ENCODE measurements at places on chromosomes 16 and 17. TPM values are rescaled to one million over a fixed set of nuclear protein-coding genes. Genes with fewer than 3 reads are reported as not detected.
A peak's percentile ranks its signal among the peaks of the same experiment; 100 is the strongest.

Gene TSPAN10
- total RNA-seq = 0.36 TPM

- no peak for DNase-seq
- H3K27ac ChIP-seq = no peak overlapping the region
- H3K36me3 ChIP-seq = no peaks in the 10 kb centered on the region
Measured at GRCh38 chr16:59748531-59748930, 1014.4 kb upstream of the GOT2 start.

DNA sequence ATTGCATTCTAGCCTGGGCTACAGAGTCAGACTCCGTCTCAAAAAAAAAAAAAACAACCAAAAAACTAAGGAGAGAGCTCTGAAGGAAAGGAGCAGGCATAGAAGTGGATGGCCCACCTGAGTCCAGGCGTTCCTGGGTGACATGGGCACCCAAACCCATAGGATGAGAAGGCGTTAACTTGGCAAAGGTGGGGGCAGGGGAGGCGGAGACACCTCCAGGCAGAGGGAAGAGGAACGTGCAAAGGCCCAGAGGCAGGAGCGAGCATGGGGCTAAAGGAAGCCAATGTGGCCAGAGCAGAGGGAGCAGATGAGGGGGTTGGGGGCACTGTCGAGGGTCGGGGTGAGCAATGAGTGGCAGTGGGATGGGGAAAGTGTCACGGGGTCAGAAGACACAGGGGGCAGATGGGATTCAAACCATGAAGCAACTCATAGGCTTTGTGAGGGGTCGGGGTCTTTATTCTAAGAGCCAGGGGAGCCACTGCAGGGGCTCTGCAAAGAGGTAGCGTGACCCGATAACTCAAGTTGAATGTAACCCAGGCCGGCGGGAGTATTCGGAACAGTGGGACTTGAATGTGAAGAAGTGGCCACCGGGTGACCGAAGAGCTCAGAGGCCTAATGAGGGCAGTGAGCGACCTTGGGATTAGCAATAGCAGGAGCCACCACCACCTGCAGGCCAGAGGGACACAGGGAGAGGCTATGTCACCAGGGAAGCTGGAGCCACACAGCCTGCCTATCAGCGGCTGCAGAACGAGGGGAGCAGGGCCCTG, 11.8 kb downstream of the TTYH2 start:
- H3K4me3 ChIP-seq = no peak overlapping the region
- no peak overlapping the region for H3K27ac ChIP-seq

- H3K4me3 ChIP-seq = no peak overlapping the region
- DNase-seq = no peak
- peaks cover 59% of the 10 kb centered on the region for H3K4me1 ChIP-seq
- no peak overlapping the region for H3K27ac ChIP-seq
Measured at GRCh38 chr16:48617711-48618148, 7.8 kb upstream of the N4BP1 start.

- H3K4me1 ChIP-seq = peaks cover 5% of the 10 kb centered on the region
- H3K27me3 ChIP-seq = peaks cover 34% of the 10 kb centered on the region
Measured at GRCh38 chr17:39617446-39618245, 9.1 kb upstream of the PPP1R1B start.

DNA sequence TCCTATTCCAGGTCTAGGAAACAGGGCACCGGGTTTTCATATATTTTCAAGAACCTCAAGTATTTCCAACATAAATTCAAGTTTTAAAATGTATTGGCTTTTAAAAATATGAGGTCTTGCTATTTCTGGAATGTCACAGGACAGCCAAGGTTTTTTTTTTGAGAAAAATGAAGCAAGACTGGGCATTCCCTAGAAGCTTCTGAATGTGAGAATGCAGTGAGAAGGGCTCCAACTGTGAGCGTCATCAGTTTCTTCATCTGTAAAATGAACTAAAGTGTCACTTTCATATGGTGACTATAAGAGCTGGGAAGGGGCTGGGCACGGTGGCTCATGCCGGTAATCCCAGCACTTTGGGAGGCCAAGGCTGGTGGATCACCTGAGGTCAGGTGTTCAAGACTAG, 455.8 kb upstream of the MAF start:
- H3K27ac ChIP-seq = no peak overlapping the region
- H3K4me3 ChIP-seq = no peak overlapping the region
- no peaks in the 10 kb centered on the region for H3K4me1 ChIP-seq
- DNase-seq = no peak

Gene PPP1R1B
- not detected for total RNA-seq

DNA sequence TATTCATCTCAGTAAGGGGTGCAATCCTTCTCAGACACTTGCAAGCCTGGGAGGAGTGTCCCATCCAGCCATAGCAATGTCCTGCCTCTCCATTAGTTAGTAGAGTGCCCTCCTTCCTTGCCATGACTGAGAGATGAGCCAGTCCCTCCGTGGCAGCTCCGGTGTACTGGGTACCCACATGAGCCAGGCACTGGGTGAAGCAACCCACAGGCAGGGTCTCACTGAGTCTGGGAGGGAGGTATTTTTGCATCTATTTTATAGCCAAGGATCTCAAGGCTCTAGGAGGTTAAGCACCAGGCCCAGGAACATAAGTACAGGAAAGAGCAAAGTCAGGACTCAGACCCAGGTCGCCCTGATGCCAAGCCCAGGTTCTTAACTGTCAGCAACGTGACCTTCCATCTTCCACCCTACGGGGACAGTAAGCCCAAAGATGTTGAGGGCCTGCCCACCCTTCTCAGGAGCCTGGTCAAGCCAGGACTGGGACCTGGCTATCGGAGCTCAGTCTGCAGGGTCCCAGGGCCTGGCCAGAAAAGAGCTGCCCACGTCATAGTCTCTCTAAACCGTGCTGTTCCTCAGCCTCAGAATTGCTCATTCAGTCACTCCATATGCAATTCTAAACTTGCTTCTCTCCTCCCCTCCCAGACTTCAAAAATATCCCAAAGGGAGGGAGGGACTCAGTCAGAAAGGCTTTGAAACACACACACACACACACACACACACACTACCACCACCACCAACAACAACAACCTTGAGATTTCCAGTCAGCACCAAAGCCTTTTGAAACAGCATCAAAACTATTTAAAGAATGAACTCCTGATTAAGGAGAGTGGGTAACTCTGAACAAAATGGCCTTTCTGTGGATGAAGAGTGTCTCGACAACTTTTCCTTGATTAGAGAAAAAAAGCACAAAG, 16.6 kb downstream of the NOS2 start:
- no peaks in the 10 kb centered on the region for H3K27me3 ChIP-seq
- no peak overlapping the region for H3K27ac ChIP-seq
- no peaks in the 10 kb centered on the region for H3K4me1 ChIP-seq
- no peak for DNase-seq
- no peak overlapping the region for H3K4me3 ChIP-seq

GRCh38 chr16:50522324-50522723, 25.9 kb upstream of the NKD1 start:
- H3K27ac ChIP-seq = no peak overlapping the region
- peaks cover 18% of the 10 kb centered on the region for H3K27me3 ChIP-seq
- no peak for DNase-seq
- no peak overlapping the region for H3K4me3 ChIP-seq
- H3K36me3 ChIP-seq = no peaks in the 10 kb centered on the region

DNA sequence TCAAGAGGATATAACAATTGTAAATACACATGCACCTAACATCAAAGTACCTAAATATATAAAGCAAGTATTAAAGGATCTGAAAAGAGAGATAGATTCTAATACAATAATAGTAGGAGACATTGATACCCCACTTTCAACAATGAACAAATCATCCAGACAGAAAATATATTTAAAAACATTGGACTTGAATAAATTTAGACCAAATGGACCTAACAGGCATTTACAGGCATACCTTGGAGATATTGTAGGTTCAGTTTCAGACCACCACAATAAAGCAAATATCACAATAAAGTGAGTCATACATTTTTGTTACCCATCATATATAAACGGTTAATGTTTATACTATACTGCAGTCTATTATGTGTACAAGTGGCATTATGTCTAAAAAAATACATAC, 104.0 kb downstream of the BRIP1 start:
- H3K27me3 ChIP-seq = no peaks in the 10 kb centered on the region
- peaks cover 9% of the 10 kb centered on the region for H3K4me1 ChIP-seq
- DNase-seq = no peak
- H3K4me3 ChIP-seq = no peak overlapping the region

GRCh38 chr17:50963139-50963538, 97.0 kb upstream of the TOB1 start:
- H3K36me3 ChIP-seq = peaks cover 5% of the 10 kb centered on the region
- no peak overlapping the region for H3K27ac ChIP-seq
- H3K4me3 ChIP-seq = no peak overlapping the region
- H3K27me3 ChIP-seq = no peaks in the 10 kb centered on the region

GRCh38 chr16:4601036-4601863, 13.4 kb downstream of the UBALD1 start:
- no peak overlapping the region for H3K4me3 ChIP-seq
- no peaks in the 10 kb centered on the region for H3K36me3 ChIP-seq
- no peak for DNase-seq
- H3K27ac ChIP-seq = no peak overlapping the region
- peaks cover 8% of the 10 kb centered on the region for H3K27me3 ChIP-seq

DNA sequence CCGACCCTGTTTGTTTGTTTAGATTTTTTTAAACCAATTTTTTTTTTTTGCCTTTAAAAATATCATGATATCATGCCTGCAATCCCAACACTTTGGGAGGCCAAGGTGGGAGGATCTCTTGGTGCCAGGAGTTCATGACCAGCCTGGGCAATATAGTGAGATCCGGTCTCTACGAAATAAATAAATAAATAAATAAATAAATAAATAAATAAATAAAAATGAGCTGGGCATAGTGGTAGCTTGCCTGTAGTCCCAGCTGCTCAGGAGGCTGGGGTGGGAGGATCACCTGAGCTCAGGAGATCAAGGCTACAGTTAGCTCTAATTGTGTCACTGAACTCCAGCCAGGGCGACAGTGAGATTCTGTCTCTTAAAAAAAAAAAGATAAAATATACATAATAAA, 8.1 kb upstream of the IGF2BP1 start:
- H3K27me3 ChIP-seq = peaks cover 55% of the 10 kb centered on the region
- no peaks in the 10 kb centered on the region for H3K36me3 ChIP-seq

DNA sequence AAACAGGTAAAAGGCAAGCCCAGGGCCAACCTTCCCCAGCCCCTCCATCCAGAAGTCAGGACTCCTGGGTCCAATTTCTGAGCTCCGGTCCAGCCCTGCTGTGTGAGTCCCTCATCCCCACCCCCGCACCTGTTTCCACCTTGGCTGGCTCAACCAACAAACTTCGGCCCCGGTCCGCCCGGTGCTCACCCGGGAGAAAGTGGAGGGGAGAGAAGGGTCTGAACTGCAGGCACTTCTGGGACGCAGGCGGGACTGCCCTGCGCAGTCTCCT, 541 bp downstream of the RHBDF2 start:
- H3K36me3 ChIP-seq = no peaks in the 10 kb centered on the region
- H3K4me1 ChIP-seq = peaks cover 36% of the 10 kb centered on the region
- peak overlapping the region; percentile 68 for H3K27ac ChIP-seq
- H3K27me3 ChIP-seq = no peaks in the 10 kb centered on the region
- DNase-seq = no peak
- H3K4me3 ChIP-seq = peak overlapping the region; percentile 91

DNA sequence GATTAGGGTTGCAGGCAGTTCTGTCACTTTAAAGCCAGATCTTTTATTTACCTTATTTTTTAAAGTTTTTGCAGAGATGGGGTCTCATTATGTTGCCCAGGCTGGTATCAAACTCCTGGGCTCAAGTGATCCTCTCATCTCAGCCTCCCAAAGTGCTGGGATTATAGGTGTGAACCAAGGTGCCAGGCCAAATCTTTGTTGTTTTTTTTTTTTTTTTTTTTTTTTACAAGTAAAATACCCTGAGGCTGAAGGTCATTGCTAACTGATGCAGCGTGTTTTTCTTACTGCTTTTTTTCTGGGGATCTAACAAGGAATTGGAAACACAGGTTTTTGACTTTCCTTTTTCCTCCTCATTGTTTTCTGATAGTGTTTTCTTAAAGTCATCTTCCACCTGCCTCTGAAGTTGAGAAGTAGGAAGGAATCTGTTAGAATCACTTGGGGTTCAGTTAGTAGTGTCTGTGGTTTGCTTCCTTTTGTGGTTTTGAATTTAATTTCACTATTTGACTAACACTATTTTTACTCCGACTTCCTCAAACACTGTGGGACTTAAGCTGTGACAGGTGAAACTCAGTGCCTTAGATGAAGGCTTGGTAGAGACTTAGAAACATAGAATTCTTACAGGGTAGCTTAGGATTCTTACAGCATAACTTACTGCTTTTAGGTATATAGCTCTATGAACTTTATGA, 22.2 kb downstream of the CLTC start:
- no peak for DNase-seq
- no peaks in the 10 kb centered on the region for H3K27me3 ChIP-seq
- peaks cover 20% of the 10 kb centered on the region for H3K36me3 ChIP-seq
- peak overlapping the region; percentile 35 for H3K27ac ChIP-seq

DNA sequence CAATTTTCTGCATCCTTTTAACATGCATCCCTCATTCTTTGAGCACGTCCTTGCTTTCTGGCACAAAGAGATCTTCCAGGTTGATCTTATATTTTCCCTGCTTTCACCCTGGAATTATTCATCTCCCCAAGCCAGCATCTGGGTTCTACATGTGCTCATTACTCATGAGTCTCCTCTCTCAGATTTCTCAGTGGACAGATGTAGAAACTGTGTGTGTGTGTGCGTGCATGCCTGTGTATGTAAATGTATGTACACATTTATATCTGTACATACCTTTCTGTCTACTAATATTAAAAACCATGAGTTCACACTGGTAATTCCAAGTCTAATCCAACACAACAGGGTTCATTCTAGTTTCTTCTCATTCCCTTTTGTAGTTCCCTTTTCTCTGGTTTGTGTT, 41.9 kb upstream of the NSRP1 start:
- H3K4me1 ChIP-seq = no peaks in the 10 kb centered on the region
- H3K4me3 ChIP-seq = no peak overlapping the region
- peaks cover 28% of the 10 kb centered on the region for H3K27me3 ChIP-seq
- H3K27ac ChIP-seq = no peak overlapping the region

Gene NHERF2
- 4.2 TPM for total RNA-seq

- H3K27me3 ChIP-seq = peaks cover 9% of the 10 kb centered on the region
- H3K36me3 ChIP-seq = no peaks in the 10 kb centered on the region
Measured at GRCh38 chr16:87108278-87108677, 208.9 kb downstream of the C16orf95 start.

GRCh38 chr16:17129971-17130370, 340.8 kb downstream of the XYLT1 start:
- H3K27me3 ChIP-seq = no peaks in the 10 kb centered on the region
- H3K27ac ChIP-seq = peak overlapping the region; percentile 3
- H3K36me3 ChIP-seq = peaks cover 65% of the 10 kb centered on the region
- peaks cover 20% of the 10 kb centered on the region for H3K4me1 ChIP-seq

- H3K4me3 ChIP-seq = peak overlapping the region; percentile 52
- peak overlapping the region; percentile 52 for H3K27ac ChIP-seq
- peak; percentile 42 for DNase-seq
- H3K4me1 ChIP-seq = peaks cover 43% of the 10 kb centered on the region
Measured at GRCh38 chr17:3795390-3796102, 5.4 kb downstream of the ITGAE start.
